ENCODE measurements at places on chromosomes 3 and 15.

GRCh38 chr3:152256851-152257562, 11.7 kb upstream of the MBNL1 start:
- DNase-seq = no peak

DNA sequence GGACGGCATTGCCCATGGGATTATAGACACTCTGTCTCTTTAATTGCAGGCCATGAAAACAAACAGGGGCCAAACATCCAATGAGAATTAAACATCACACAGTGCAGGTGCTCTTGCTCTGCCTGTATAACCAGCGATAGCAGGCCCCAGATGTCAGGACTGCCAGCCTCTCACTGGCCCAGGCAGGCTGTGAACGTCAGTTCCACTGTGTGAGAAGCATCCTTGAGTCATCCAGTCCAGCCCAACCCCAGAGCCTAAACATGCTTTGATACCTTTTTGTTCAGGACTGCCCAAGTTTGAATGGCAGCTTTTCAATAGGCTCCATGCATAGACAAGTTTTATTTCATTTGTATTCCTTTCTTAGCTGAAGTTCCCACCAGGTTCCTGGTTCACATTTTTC, 189.8 kb downstream of the SLCO3A1 start:
- no peak for DNase-seq

GRCh38 chr3:9615003-9615628, 34.2 kb upstream of the MTMR14 start:
- no peak for DNase-seq

DNA sequence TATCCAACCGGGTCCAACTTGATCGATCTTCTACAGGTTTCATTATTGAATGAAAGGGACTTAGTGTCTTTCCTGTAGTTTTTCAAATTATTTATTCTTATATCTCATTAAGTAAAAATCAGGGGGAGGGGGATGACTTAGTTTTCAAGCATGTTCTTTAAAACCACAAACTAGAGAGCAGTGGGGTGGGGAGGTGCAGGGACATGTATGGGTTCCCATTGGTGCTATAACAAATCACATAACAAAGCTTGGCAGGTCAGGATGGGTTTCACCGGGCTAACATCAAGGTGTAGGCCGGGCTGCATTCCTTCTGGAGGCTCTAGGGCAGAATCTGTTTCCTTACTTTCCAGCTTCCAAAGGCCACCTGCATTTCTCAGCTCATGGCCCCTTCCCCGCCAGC, 32.7 kb downstream of the CCNL1 start:
- DNase-seq = no peak

DNA sequence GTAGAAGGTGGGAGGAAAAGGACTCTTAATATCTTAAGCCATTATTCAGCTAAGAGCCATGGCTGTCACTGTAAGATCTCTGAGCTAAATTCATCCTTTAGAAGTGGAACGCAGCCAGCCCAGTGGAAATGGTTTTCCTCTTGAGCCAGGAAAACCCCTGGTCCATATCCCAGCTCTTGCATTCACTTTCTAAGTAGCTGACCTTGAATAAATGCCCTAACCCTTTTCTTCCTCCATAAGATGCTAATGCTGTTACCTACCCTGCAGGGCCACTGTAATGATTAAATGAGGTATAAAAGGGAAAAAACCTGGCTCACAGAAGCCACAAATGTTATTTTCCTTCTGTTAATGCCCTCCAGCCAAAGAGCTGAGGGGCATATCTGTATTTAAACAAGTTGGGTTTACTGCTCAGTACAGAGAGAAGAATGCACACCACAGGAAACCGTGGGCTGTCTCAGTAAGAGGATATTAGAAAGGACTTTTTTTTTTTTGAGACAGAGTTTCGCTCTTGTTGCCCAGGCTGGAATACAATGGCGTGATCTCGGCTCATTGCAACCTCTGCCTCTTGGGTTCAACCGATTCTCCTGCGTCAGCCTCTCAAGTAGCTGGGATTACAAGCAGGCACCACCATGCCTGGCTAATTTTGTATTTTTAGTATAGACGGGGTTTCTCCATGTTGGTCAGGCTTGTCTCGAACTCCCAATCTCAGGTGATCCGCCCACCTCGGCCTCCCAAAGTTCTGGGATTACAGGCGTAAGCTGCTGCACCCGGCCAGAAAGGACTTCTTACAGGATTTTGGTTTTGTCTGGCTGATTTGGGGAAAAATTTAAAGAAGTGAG, 6.8 kb downstream of the UBL7 start:
- DNase-seq = no peak

GRCh38 chr3:66270288-66270687, 49.5 kb downstream of the SLC25A26 start:
- no peak for DNase-seq

- DNase-seq = no peak
These were observed 419.8 kb downstream of the NSUN3 start for GRCh38 chr3:94482686-94483085.

GRCh38 chr3:40618158-40618557, 93.4 kb downstream of the ZNF621 start:
- no peak for DNase-seq

DNA sequence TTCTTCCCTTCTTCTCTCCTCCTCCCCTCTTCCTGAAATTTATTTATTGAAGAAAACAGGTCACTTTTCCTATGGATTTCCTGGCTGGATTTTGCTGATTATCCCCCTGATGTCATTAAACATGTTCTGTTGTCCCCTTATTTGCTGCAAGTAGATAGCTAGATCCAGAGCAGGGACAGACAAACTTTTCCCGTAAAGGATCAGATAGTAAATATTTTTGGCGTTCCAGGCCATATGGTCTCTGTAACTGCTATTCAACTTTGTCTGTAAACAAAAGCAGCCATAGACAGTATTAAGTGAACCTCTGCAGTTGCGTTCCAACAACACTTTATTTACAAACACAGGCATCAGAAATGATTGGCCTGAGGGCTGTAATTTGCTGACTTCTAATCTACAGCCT, 241.3 kb downstream of the NEK10 start:
- no peak for DNase-seq

DNA sequence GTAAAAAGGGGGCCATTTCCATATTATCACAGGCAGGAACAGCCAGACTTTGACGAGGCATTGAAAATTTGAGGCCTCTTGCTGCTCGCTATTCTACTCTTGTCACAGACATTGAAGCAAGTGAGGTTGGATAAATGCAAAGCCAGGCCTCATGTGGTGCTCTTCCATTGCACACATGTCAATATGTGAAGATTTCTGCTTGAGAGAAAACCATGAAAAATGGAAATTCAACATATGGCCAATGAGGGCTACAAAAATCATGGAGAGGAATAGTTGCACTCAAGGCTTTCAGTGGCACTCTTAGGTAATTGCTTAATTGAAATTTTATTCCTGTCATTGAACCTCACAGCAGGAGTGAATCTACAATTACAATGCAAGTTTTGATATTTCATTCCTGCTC, 185.6 kb upstream of the MBNL1 start:
- no peak for DNase-seq

- no peak for DNase-seq
These were observed 11.4 kb downstream of the SEMA3G start for GRCh38 chr3:52433328-52433995.

- no peak for DNase-seq
These were observed 125.0 kb upstream of the TRIM42 start for GRCh38 chr3:140552898-140553297.
